Activated naive CD4-positive, alpha-beta T cell treated with anti-CD3 and anti-CD28 coated beads for 36 hours (primary cell): ENCODE measurements at places on chromosomes 3 and 15. TPM values are rescaled to one million over a fixed set of nuclear protein-coding genes. Genes with fewer than 3 reads are reported as not detected.

- DNase-seq = no peak
Observed at GRCh38 chr3:131036200-131036816, 9.6 kb downstream of the NEK11 start.

DNA sequence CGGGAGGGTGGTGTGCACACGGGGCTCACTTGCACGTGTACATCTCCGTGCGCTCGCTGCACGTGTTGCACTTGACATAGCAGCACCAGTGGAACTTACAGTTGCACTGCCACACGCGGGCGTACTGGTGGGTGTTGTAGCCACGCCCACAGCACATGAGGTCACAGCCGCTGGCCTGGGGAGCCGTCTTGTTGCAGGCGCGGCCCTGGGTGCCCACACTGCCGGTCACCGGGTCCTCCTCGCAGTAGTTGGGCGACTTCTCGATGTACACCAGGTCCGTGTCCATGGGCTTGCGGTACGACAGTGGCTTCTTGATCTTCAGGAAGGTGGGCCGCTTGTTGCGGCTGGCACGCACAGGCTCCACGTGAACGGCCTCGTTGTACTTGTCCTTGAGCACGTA is 61.0 kb downstream of the WNT7A start:
- DNase-seq = no peak

GRCh38 chr15:22902046-22902445 is 63.6 kb downstream of the NIPA2 start:
- DNase-seq = no peak

DNA sequence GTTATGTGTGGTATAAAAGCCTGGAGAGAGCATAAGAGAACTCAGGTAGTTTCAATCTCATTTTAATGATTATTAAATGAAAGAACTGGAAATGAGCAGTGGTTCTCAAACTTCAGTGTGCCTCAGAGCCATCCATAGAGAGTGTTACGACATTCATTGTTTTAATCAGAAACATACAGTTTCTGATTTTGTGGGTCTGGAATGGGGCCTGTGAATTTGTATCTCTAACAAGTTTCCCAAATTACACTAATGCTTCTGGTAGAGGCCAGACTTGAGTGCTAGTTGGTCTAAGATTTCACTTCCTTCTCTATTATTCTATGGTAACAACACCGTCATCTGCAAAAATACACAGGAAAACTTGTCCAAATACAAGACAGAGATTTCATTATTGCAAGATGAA is 292.0 kb upstream of the NECTIN3 start:
- DNase-seq = no peak

DNA sequence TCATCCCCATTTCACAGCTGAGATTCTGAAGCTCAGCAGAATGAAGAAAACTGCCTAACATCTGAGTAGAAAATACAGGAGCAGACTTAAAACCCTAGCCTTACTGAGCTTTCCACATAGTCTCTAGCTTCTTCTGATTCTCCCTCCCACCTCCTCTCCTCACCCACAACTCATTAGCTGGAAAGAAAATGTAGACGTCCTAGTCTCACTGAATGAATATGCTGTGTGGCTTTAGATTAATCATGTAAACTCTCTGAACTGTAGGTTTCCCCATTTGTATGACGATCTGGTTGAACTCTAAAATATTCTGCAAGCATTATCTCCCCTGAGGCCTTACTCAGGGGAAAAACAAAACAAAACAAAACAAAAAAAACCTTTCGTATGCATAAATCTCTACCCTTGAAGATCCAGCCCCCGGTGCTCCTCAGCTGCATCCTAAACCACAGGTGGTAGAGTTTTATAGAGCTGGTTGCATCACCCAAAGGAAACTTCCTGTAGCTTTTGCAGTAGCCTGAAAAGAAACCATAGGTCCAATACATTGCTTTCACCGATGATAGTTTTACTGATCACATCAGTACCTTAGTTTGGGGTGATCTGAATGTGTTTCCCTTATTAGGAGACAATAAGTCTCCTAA is 40.6 kb downstream of the FOXB1 start:
- peak; percentile 54 for DNase-seq

GRCh38 chr3:149581681-149582370 is 76.0 kb downstream of the WWTR1 start:
- no peak for DNase-seq

DNA sequence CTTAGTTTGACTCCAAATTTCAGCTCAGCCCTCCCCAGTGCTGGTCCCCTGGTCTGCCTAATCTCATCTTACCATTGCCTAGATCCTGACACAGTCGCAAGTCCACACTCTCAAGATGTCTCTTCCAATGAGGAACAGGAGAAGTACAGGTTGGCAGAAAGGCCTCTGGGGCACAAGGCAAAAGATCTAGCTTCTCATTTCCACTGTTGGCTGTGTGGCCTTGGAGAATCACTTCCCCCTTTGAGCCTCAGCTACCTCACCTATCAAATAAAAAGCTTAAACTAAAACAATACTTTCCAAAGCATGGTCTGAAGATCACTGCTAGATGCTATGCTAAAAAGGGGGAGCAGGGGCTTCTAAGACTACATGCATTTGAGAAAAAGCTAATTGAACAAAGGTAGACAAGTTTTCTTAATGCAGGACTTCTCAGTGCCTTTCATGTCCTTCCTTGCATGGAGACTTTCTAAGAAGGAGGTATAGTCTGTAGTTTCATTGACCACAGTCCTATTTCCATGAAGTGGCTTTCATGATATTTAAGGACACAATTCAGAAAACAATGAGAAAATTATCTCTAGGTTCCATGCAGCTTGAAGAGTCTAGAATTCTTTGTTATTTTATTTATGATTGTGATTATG is 118.0 kb upstream of the RAD18 start:
- DNase-seq = no peak

- DNase-seq = no peak
Observed at GRCh38 chr3:135103917-135104316, 308.9 kb downstream of the EPHB1 start.

DNA sequence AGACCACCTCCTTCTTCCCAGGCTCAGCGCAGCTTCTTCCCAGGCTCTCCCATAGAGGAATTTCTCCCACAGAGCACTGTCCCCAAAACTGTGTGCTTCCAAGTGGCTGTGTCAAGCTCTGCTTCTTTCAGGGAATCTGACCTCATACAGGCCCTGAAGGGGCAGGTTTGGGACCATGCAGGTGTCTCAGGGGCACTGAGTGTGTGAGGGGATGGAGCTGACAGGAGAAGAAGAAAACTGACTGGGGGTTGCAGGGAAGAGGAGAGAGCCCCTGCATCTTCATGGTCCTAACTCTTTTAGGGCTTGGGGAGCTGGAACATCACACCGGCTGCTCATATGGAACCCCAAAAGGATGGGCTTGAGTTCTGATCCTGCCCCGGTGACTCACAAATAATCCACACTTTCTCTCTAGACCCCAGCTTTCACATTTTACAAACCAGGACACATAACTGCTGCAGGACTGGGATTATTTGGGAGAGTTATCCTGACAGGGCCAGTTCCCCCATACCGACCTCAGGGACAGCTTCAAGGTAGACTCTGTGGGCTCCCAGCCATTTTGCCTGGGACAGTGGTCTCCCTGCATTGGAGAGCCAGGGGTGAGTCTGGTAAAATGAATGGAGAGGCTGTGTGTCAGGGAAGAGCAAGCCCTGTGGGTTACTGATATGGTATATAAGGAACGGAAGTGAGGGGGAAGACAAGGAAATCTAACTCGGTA is 316.1 kb downstream of the TLE3 start:
- no peak for DNase-seq

- DNase-seq = no peak
Observed at GRCh38 chr15:76502678-76503077, 166.1 kb downstream of the ISL2 start.

DNA sequence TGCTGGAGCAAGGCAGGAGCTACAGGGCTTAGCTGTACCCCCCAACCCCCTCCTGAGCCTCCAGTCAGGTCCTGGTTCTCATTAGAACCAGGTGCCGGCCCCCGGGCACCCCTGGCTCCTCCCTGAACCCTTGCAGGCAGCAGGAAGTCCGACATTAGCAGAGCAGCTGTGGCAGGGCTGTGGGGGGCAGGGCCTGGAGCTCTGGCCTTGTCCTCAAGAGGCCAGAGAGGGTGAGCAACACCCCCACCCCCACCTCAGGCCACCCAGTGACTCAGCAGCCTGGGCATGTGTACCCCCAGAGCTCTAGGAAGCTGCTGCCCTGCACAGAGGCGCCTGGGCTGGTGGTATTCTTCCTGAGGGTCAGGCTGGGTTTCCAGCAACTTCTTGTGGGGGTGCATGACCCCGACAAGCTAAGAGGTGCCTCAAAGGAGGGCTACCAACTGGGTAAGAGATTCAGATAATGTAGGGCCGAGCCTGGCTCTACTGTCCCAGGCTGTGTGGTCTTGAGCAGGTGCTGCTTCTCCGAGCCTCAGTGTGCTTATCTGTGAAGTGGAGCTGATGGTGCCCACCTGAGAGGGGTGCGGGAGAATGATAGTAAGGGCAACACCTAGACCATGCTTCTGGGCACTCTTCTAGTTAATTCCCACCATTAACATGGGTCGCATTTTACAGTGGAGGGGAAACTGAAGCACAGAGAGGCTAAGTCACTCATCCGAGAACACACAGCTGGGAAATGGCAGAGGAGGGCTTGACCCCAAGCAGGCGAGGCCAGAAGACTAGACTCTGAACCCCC is 16.0 kb downstream of the H1-8 start:
- no peak for DNase-seq

The SHF gene
- total RNA-seq = 2.3 TPM

The AHSG gene
- total RNA-seq = not detected

DNA sequence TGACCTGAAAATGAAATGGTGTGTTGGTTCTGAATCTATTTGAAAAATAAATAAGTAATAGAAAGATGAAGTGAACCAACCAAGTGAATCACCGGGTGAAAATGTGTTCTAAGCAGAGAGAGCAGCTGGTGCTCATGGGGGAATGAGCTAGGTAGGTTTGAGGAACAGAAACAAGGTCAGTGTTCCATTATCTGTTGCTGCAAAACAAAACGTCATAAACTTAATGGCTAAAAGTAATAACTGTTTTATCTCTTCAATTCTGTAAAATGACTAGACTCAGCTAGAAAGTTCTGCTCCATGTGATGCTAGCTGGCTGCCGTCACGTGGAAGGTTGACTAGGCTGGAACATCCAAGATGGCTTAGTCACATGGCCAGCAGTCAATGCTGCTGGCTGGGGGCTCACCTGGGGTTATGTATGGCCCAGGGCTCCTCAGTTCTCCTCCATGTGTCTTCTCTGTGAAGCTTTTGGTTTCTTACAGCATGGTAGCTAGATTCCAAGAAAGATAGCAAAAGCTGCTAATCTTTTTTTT is 13.3 kb upstream of the SH3BP5 start:
- no peak for DNase-seq

GRCh38 chr15:69976366-69976994 is 121.2 kb downstream of the TLE3 start:
- DNase-seq = peak; percentile 87

- DNase-seq = no peak
Observed at GRCh38 chr15:69338535-69339213, 40.0 kb downstream of the PAQR5 start.

GRCh38 chr15:28107111-28107903 is 8.2 kb upstream of the OCA2 start:
- no peak for DNase-seq
